ENCODE measurements at places on chromosomes 1 and 21. TPM values are rescaled to one million over a fixed set of nuclear protein-coding genes. Genes with fewer than 3 reads are reported as not detected.

The TFF3 gene
- polyA plus RNA-seq, result 8.6 TPM

The RPTN gene
- 1.3 TPM for polyA plus RNA-seq

The SERTAD4 gene
- polyA plus RNA-seq, result 3.0 TPM

The KANK4 gene
- 0.12 TPM for polyA plus RNA-seq

The C4BPB gene
- not detected for polyA plus RNA-seq

The RGS18 gene
- polyA plus RNA-seq, result 0.41 TPM

The CSMD2 gene
- polyA plus RNA-seq, result 0.08 TPM

The BNIPL gene
- 159 TPM for polyA plus RNA-seq

The NECAP2 gene
- polyA plus RNA-seq, result 32.5 TPM

The LCE3D gene
- 3.6 TPM for polyA plus RNA-seq

The GJC2 gene
- polyA plus RNA-seq, result 0.64 TPM

The LRRC3 gene
- 0.63 TPM for polyA plus RNA-seq

The B4GALT2 gene
- 22.7 TPM for polyA plus RNA-seq

The HLX gene
- 1.8 TPM for polyA plus RNA-seq

The OR2G6 gene
- polyA plus RNA-seq, result not detected

The SLC2A5 gene
- polyA plus RNA-seq, result 3.6 TPM

The FMO4 gene
- polyA plus RNA-seq, result 2.3 TPM

Data from esophagus (tissue), 2 donors.